ENCODE measurements at places on chromosomes 1 and 21.
A peak's percentile ranks its signal among the peaks of the same experiment; 100 is the strongest.

- DNase-seq = no peak
Observed at GRCh38 chr1:201059401-201059800, 35.9 kb upstream of the KIF21B start.

DNA sequence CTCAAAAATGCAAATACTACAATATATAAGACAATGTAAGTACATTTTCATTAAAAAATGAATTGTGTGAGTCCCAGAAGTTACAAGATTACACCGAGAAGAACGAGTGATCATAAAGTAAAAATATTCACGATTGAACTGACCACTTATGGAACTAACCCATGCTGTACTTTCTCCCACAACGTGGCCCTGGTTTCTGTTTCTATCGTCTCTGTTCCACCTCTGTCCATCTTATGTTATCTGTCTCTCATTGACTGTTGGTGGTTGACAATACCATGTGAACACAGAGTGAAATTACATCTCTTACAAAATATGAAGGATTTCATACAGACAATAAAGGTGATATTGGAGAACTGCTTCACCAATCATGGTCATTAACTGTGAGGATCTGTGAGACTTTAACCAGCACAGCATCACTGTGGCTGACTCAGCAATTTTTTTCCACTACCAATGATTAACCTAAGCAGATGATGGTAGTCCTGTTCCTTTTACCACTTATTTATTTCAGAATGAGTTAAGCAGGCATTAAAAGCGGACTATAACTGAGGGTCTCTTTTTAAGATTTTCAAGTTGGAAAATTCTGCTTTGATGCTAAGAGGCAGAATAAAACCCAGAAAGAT lies 165.1 kb downstream of the TGFB2 start:
- DNase-seq = no peak

DNA sequence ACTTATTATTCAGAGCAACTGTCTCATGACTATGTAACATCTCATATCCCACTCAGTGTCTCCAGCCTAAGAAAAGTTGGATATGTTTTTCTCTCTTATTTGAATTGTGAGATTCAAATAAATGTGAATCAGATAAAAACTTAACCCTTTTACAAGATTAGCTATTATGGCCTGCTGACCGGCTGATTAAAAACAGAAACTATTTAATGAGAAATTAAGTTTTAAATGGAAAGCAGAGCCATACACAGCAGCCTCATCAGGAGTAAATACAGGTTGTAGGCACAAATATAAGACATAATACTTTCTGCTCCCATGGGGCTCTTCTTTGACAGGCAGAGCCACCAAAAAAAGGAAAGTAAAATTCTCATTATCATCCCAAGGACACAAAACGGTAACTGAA lies 307.0 kb upstream of the PRMT6 start:
- DNase-seq = no peak

GRCh38 chr1:244598611-244599010 lies 54.3 kb upstream of the DESI2 start:
- no peak for DNase-seq

GRCh38 chr21:44785620-44786335 lies 15.8 kb downstream of the UBE2G2 start:
- DNase-seq = no peak

GRCh38 chr1:177257576-177257975 lies 86.8 kb downstream of the BRINP2 start:
- no peak for DNase-seq

DNA sequence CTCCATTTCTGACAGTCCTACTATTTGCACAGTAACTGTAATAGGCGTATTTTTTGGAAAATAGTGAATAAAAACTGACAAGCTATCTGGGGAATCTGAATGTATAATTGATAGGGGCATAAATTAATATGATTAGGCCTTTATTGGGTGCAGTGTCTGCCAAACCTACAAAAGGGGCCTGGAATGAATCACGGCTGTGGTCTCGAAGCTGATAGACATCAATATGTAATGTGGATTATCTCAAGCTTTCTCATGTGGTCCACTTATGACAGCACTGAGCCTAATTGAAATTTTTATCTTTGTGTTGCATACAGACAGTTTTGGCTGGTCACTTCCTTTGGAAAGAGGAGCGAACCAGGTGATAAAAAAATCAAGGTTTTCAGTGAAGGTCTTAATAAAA lies 450.4 kb downstream of the GPATCH2 start:
- DNase-seq = no peak

DNA sequence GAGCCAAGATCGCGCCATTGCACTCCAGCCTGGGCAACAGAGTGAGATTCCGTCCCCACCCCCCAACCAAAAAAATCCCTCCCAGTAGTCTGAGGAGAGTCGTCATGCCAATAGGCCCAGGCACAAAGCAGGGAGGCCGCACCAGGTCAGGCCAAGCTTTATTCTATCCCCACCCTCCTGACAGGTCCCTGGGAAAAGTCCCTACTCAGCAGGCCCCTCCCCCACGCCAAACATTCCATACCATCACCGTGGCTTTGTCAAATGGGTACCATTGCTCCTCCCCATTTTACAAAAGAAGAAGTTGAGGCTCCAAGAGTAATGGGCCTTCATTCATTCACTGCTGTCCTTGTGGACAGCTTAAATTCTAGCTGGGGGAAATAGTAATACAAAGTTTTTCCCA lies 5.3 kb downstream of the GPR3 start:
- DNase-seq = no peak

- DNase-seq = no peak
Observed at GRCh38 chr1:2596530-2597333, 10.2 kb downstream of the PRXL2B start.

GRCh38 chr1:147745271-147745670 lies 15.1 kb downstream of the GJA5 start:
- no peak for DNase-seq

DNA sequence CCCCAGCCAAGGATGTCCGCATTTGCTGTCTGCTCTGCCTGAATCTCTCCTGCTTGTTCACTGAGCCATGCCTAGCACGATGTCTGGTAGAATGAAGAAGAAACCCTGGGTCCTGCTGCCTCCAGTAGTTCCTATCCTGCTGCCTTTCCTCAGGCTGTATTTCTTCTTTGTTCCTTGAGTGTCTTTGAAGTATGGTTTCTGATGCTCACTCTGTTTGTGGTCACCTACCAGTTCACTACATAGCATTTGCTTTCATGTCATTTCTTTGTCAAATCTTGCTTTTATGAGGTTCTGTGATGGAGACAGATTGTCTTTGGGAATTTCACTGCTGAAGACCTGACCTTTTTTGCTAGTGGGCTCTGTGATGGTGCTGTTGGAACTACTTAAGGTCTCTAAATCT lies 5.9 kb downstream of the UCK2 start:
- DNase-seq = no peak

DNA sequence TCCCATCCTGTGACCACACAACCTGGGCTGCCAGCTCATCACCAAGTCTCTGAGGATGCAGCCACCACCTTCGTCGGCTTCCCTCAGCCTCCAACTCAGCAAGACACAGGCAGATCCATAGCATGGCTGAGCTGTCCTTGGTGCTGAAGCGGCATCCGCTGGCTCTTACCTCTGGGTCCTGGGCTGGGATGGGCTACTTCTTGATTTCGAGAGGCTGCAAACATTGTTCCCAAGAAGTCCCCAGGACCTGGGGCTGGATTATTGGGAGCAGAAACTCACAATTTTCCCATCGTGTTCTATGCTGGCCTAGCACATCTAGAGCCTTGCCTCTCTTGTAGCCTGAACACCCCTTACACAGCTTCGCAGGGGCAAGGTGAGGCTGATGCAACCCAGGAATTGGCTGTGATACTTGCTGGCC lies 24.9 kb upstream of the C1QA start:
- DNase-seq = peak; percentile 17

GRCh38 chr1:224057461-224058199 lies 56.3 kb upstream of the FBXO28 start:
- DNase-seq = no peak

DNA sequence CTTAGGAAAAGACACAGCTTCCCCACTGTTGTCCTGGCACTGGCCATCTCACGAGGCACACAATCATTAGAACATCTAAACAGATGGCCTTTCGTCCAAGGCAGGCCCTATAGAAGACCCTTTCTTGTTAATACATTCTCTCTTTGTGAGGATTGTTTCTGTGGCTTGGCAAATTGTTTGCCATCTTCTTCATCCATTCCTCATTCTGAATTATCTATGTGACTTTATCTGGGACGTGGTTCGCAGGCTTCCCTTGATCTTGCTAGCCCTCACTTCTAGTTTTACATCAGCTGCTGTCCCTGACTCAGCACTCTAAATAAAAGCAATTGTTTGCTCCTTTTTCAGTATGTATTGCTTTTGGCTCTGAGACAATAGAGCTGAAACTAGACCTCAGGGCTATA lies 101.1 kb upstream of the ZC3H11B start:
- peak; percentile 67 for DNase-seq

DNA sequence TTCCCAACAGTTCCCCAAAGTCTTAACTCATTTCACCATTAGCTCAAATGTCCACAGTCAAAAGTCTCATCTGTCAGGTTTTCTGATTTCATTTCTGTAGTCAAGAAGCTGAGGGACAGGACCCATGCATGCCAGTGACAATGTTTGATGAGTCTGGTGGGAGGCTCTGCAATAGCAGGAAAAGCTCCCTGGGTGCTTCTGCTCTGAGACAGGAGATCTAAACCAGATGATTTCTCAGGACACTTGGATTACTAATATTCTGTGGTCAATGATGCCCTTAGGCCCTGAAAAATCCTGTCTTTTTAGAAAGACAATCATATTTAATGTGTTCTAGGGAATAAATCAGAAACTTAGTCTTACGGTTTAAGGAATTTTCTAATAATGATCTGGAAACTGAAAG lies 56.4 kb downstream of the PCBP3 start:
- DNase-seq = no peak

GRCh38 chr1:226511296-226511695 lies 37.3 kb upstream of the STUM start:
- DNase-seq = no peak
